Activated CD4-positive, alpha-beta T cell treated with anti-CD3 and anti-CD28 coated beads for 1 hour (primary cell): ENCODE measurements at places on chromosomes 1 and 21.
A peak's percentile ranks its signal among the peaks of the same experiment; 100 is the strongest.

- no peak for DNase-seq
Observed at GRCh38 chr1:158101455-158101854, 79.2 kb upstream of the CD1D start.

GRCh38 chr21:26948194-26948593, 18.7 kb downstream of the ADAMTS5 start:
- no peak for DNase-seq

DNA sequence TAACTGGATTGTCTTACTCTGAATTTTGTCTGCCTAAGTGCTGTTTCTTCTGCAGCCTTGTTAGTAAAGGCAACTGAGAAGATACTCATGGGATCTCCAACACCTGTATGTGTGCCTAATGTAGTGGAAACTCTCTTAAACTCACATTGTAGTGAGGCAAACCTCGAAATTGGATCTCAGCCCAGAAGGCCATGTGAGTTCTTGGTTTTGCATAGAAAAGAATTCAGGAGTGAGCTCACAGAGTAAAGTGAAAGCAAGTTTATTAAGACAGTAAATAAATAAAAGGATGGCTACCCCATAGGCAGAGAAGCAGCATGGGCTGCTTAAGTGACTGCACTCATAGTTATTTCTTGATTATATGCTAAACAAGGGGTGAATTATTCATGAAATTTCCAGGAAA, 1344.7 kb downstream of the NCAM2 start:
- no peak for DNase-seq

GRCh38 chr1:22883406-22883805, 89.3 kb downstream of the LACTBL1 start:
- no peak for DNase-seq

GRCh38 chr1:15954316-15954715, 21.6 kb downstream of the ZBTB17 start:
- DNase-seq, result no peak

DNA sequence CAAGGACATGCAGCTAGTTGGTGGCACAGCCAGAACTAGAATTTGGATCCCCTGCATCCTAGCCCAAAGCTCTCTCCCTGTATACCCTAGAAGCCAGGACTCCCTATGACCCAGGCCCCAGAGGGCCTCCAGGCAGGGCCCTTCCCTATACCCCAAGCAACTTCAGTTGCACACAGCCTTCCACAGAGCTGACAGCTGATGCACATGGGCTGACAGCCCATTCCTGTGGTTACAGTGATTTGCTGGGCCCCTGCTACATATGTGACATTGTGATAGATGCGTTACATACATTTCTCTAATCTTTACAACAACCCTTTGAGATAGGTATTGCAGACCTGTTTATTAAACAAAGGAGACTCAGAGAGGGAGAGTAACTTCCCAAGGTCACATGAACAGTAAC, 5.8 kb downstream of the ATP1A2 start:
- DNase-seq, result no peak

DNA sequence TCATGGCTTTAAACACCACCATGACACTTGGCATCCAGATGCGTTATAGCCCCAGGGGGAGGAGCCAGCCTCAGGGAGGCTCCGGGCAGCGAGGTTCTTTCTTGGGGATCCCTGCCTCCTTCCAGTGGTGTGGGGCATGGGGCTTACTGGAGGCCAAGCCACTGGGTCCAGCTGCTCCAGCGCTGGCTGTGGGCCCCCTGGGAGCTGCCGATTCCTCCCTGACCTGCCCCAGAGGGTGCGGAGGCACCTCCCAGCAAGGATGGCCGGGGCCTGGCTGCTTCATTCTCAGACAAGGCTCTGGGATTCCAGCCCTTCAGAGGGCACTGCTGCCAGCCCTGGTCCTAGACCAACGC, 159.3 kb downstream of the PEX14 start:
- no peak for DNase-seq

DNA sequence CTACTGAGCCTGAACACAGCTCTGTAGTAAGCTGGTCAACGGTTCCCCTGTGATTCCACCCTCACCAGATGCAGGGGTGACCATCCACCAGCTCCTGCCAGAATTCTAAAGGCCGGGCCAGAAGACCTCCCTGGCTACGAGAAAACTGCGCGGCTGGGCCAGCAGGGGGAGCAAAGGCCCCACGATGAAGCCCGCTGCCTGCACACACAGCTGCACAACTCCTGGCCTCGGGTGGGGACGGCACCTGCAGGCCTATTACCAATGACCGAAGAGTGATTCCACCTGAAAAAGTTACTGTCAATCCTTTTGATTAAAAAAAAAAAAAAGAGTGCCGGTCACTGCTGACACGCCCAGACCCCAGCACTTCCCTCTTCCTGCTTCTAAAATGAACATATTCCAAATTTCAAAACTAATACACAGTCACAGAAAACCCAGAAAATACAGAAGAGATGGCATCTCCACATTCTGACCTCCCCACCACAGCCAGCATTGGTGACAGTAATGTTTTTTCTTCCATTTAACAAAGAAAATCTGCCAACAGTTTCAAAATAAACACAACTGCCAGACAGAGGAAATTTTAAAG, 49.8 kb upstream of the RIPK4 start:
- peak; percentile 42 for DNase-seq

DNA sequence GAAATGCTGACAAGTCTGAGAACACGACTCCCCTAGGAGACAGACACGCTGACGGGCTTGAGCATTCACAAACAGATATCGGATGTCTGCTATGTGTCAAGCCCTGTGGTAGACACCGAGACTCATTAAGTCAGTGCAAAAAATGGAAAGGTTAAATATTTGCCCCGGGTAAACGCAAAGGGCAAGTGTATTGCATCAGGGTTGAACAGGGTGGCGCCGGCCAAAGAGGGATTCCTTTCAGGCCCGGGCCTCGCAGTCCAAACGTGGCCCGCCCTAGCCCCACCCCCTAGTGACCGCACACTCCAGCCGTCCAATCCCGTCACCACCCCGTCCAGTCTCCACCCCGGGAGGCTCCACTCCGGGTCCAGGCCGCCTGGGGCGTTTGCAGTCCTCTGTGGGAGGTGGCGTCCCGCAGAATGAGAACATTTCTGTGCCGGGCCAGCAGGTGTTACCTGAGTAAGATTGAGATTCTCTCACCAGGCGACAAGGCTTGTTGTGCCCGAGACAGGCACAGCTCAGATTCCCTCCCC, 16.3 kb upstream of the TMEM9 start:
- peak; percentile 42 for DNase-seq

DNA sequence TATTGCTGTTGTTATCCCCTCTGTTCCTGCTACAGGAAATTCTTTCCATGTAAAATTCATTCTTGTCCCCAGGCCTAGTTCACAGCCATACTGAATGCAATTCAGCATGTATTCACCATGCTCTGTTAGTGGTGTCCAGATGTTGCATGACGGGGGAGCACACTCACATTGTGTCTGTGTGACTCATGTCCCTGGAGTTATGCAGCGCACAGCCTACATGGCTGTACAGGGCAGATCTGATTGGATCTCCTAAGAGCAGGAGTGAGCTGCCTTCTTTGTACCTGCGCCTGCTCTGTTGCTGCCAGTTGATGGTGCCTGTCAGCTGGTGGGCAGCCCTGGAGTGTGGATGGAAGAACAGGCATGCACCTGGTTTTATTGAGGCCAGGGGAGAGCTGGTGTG, 17.6 kb downstream of the HTR6 start:
- no peak for DNase-seq

DNA sequence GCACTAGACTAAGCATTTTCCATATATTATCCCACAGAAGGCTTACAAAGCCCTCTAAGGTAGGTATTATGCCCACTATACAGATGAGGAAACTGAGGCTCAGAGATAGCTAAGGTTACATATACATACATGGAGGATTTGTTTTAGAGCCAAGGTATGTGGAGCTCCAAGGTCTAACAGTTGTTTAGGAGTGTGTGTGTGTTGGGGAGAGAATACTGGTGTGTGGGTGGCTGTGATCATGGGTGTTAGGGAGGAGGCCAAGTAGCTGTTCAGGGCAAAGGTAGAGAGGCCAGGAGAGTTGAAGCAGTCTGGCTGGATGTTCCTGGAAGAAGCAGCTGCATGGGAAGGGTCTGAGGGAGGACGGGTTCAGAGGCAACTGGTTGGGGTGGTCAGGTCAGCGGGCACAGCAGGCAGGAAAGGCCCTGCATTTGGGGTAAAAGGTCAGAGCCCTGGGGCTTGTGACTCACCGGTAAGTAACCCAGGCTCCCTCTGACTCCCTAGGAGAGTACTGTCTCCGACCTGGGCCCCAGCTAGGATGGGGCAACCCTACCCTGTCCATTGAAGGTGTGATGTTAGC, 5.1 kb upstream of the LDLRAP1 start:
- no peak for DNase-seq

GRCh38 chr1:175354080-175354479, 161.5 kb upstream of the KIAA0040 start:
- DNase-seq, result no peak

GRCh38 chr1:42081475-42081874, 71.7 kb upstream of the GUCA2B start:
- no peak for DNase-seq

DNA sequence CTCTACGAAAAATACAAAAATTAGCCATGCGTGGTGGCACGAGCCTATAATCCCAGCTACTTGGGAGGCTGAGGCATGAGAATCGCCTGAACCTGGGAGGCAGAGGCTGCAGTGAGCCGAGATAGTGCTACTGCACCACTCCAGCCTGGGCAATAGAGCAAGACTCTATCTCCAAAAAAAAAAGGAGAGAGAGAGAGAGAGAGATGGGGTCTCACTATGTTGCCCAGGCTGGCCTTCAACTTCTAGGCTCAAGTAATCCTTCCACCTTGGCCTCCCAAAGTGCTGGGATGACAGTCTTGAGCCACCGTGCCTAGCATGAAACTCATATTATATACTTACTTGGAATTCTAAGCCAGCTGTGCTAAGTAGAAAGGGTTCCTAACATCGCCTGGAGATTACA, 29.7 kb downstream of the PSMB2 start:
- DNase-seq, result no peak

DNA sequence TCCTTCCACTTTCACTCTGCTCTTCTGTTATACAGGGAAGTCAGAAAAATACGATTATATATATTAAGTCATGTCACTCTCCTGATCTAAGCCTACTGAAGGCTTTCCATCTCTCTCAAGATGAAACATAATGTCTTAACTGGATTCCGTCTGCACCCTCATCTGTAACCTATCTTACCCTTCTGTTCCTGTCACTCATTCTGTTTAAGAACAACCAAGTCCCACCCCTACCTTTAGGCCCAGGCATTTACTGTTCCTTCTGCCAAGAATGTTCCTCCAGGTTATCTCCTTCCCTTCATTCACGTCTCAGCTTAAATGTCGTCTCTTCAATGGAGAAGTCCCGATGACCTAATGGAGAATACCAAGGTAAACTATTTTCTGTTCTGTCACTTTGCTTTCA, 1802.4 kb downstream of the MRPL39 start:
- no peak for DNase-seq

GRCh38 chr1:178634445-178634844, 90.6 kb upstream of the RALGPS2 start:
- DNase-seq, result no peak

DNA sequence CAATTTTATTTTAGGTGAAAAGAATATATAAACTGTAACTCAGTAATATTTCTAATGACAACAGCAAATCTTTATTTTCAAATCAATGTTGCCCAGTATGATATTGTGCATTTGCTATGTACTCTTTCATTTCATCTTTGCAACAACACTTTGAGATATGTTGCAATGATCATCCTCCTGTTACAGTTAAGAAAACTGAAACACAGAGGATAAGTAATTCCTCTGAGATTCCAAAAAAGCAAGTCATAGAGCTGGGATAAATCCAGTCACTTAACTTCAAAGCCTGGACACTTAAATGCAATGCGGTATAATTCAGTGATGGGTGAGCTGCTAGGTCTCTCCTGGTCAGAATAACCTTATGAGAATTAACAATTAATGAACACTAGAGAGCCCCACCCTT, 48.6 kb upstream of the EXO1 start:
- no peak for DNase-seq

GRCh38 chr1:152786077-152786476, at the start of gene LCE1E:
Gene LCE1E (plus strand): TSS chr1:152786257. CDS start chr1:152787300, 1,043 bp downstream.
- no peak for DNase-seq

DNA sequence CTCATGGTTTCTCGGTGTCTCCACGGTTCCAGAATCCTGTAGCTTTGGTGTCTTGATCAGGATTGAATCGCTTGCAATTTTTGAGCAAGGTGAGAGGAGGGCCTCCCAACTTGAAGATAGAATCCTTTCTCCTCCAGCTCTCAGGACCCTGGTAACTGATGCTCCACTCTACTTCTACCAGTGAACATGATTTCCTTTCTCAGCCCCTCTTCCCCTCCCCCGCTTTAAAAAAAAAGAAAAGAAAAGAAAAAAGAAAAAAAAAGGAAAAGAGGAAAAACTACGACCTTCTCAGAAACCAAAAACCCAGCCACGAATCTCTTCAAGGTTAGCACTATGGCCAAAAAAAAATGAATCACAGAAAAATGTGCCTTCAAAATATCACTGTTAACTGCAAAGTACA, 1.2 kb downstream of the ARHGEF11 start:
- DNase-seq, result no peak

DNA sequence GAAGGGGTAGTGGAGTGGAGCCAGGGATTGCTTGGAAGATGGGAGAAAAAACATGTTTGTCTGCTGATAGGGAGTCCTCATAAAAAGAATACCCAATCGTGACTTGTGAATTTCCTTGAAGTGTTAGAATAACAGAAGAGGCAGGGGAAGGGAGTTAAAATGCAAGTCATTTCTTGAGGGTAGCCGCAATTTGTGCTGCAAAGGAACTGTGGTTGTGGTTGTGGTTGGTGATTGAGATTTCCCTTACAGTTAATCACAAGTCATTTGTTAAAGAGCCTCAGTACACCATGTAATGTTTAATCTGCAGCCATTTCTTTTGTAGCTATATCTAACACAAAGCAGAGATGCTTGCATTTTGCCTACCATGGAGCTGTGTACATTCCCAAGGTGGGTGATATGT, 38.5 kb upstream of the EGLN1 start:
- DNase-seq, result peak; percentile 14

DNA sequence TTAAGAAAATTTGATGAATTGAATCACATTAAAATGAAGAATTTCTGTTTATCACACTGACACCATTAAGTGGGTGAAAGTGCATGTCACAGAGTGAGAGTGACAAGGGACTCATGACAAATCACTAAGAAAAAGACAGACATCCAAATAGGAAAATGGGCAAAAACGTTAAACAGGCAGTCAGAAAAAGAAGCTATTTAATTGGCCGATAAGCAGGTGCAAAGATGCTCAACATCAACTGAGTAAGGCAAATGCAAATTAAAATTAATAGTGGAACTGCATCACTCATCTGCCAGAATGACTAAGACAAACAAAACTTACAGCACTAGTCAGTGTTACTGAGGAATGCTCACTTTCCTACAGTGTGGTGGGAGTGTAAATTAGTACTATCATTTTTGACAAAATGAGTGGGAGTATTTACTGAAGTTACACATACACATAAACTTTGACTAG, 39.2 kb upstream of the RUNX1 start:
- DNase-seq, result no peak
